T-helper 17 cell (primary cell): ENCODE measurements at places on chromosomes 5 and 9. TPM values are rescaled to one million over a fixed set of nuclear protein-coding genes. Genes with fewer than 3 reads are reported as not detected.

DNA sequence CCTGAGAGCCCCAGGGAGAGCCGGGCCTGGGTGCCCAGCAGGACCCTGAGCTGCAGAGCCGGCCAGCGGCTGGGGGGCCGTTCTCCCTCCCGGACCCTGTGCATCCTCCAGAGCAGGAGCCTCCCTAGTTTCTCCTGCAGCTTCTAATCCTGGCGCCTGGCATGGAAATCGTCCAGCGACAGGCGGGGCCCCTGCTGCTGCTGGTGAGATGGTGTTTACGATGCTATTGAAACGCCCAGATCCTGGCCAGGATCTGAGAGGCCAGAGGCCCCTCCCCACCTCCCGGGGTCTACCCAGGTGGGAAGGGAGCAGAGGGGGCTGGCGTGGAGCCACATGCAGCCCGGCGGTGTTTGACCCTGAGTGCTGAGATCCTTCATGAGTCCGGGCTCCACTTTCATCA, 38.2 kb upstream of the CEP72 start:
- no peak for DNase-seq
- H3K4me1 ChIP-seq: no peaks in the 10 kb centered on the region
- H3K27ac ChIP-seq: no peak overlapping the region
- no peaks in the 10 kb centered on the region for H3K36me3 ChIP-seq
- peaks cover 15% of the 10 kb centered on the region for H3K27me3 ChIP-seq

- H3K4me3 ChIP-seq: no peak overlapping the region
- DNase-seq: no peak
- H3K27me3 ChIP-seq: no peaks in the 10 kb centered on the region
These were observed 103.3 kb downstream of the EDIL3 start for GRCh38 chr5:84281383-84281782.

- H3K27ac ChIP-seq: no peak overlapping the region
- no peaks in the 10 kb centered on the region for H3K36me3 ChIP-seq
- no peaks in the 10 kb centered on the region for H3K4me1 ChIP-seq
- H3K4me3 ChIP-seq: no peak overlapping the region
These were observed 409.2 kb upstream of the KIF2A start for GRCh38 chr5:61896811-61897210.

SCGB3A2 gene
- not detected for total RNA-seq

GRCh38 chr9:113592876-113593575, 129.5 kb downstream of the RGS3 start:
- no peak overlapping the region for H3K4me3 ChIP-seq
- H3K27me3 ChIP-seq: no peaks in the 10 kb centered on the region
- peaks cover 5% of the 10 kb centered on the region for H3K36me3 ChIP-seq
- H3K4me1 ChIP-seq: peaks cover 20% of the 10 kb centered on the region

DNA sequence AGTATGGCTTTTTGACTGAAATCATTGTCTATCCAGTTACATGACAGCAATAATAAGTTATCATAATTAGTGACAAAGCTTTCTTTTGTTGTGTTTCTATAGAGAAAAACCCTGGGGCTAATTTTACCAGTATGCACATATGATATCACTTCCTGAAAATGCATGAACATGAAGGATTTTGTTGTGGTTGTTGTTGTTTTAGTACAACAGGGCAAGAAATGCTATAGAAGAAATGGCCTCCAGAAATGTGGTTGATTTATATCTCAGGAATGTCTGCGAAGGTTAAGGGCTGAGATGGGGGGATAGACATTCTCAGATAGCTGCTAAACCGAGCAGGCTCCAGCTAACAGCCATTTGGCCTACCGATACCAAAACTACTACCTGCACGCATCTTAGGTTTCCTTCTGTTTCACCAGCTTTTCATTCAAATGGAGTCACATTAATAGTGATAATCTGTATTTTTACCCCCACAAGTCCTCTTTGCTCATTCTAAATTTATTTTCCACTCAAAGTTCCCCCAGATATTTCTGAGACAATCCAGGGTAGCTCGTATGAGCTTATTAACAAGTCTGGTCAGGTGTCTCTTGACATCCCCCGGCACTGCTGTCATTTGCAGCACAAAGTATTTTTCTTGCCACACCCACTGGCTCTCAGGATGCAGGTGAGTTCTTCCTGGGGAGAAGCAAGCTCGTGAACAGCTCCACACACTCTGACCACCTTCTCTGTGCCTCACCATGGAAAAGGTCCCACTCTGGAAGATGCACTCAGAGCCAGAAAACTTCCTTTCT, 232.4 kb upstream of the GAS1 start:
- no peaks in the 10 kb centered on the region for H3K4me1 ChIP-seq
- no peak overlapping the region for H3K4me3 ChIP-seq
- DNase-seq: no peak
- no peak overlapping the region for H3K27ac ChIP-seq
- no peaks in the 10 kb centered on the region for H3K27me3 ChIP-seq
- no peaks in the 10 kb centered on the region for H3K36me3 ChIP-seq

- no peak overlapping the region for H3K27ac ChIP-seq
- H3K27me3 ChIP-seq: no peaks in the 10 kb centered on the region
- H3K4me3 ChIP-seq: no peak overlapping the region
These were observed 59.7 kb downstream of the NIPBL start for GRCh38 chr5:36936309-36936708.

- no peak overlapping the region for H3K27ac ChIP-seq
- no peaks in the 10 kb centered on the region for H3K27me3 ChIP-seq
- DNase-seq: no peak
- peaks cover 1% of the 10 kb centered on the region for H3K4me1 ChIP-seq
These were observed 16.7 kb downstream of the QRFP start for GRCh38 chr9:130879863-130880411.

QRFP gene
- not detected for total RNA-seq

- H3K4me3 ChIP-seq: no peak overlapping the region
- no peaks in the 10 kb centered on the region for H3K27me3 ChIP-seq
- H3K4me1 ChIP-seq: peaks cover 8% of the 10 kb centered on the region
These were observed 45.2 kb upstream of the IL6ST start for GRCh38 chr5:56039985-56040384.

- H3K4me1 ChIP-seq: peaks cover 61% of the 10 kb centered on the region
- peak; percentile 35 for DNase-seq
- H3K4me3 ChIP-seq: peak overlapping the region; percentile 88
- H3K27me3 ChIP-seq: no peaks in the 10 kb centered on the region
- peaks cover 2% of the 10 kb centered on the region for H3K36me3 ChIP-seq
These were observed 35.8 kb upstream of the LCP2 start for GRCh38 chr5:170333161-170333910.
